ENCODE measurements at places on chromosomes 6 and 20.

GRCh38 chr6:101429845-101430244 is 36.3 kb downstream of the GRIK2 start:
- H3K4me1 ChIP-seq, result peaks cover 2% of the 10 kb centered on the region
- H3K4me3 ChIP-seq, result no peak overlapping the region
- peaks cover 5% of the 10 kb centered on the region for H3K36me3 ChIP-seq
- DNase-seq, result no peak
- H3K27ac ChIP-seq, result no peak overlapping the region

DNA sequence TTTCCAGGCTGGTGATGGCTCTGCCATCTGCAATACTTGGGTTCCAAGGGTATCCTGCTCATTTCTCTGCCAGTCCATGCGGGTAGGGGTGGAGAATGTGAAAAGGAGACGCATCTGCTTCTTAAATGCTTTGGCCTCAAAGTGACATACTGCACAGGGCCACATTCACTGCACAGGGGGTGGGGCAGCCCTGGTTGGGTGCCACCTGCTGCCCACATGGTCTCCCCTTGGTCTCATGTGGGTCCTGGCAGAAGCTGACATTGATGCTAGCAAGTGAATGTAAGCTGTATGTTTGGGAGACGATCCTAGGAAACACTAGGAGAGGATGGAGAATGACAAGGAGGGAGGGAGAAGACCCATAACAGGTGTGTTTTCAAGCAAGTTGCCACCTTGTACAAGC is 140.9 kb downstream of the EDN3 start:
- DNase-seq, result no peak
- H3K4me3 ChIP-seq, result no peak overlapping the region
- peaks cover 1% of the 10 kb centered on the region for H3K4me1 ChIP-seq
- no peak overlapping the region for H3K27ac ChIP-seq
- no peaks in the 10 kb centered on the region for H3K36me3 ChIP-seq
- peaks cover 37% of the 10 kb centered on the region for H3K27me3 ChIP-seq

- no peak within 1 kb of the TSS for H3K27ac ChIP-seq
- H3K36me3 ChIP-seq, result no peaks in the 10 kb centered on the region
- DNase-seq, result no peak
- H3K27me3 ChIP-seq, result no peaks in the 10 kb centered on the region
These were observed at the start of gene IPCEF1 for GRCh38 chr6:154356690-154357089. IPCEF1 (minus strand) TSS chr6:154356803; CDS start chr6:154265947, 90,856 bp downstream.

GRCh38 chr6:148323344-148323743 is 19.3 kb upstream of the SASH1 start:
- no peak overlapping the region for H3K4me3 ChIP-seq
- H3K36me3 ChIP-seq, result no peaks in the 10 kb centered on the region
- H3K27ac ChIP-seq, result no peak overlapping the region
- H3K4me1 ChIP-seq, result peaks cover 31% of the 10 kb centered on the region
- H3K27me3 ChIP-seq, result no peaks in the 10 kb centered on the region
- DNase-seq, result no peak

DNA sequence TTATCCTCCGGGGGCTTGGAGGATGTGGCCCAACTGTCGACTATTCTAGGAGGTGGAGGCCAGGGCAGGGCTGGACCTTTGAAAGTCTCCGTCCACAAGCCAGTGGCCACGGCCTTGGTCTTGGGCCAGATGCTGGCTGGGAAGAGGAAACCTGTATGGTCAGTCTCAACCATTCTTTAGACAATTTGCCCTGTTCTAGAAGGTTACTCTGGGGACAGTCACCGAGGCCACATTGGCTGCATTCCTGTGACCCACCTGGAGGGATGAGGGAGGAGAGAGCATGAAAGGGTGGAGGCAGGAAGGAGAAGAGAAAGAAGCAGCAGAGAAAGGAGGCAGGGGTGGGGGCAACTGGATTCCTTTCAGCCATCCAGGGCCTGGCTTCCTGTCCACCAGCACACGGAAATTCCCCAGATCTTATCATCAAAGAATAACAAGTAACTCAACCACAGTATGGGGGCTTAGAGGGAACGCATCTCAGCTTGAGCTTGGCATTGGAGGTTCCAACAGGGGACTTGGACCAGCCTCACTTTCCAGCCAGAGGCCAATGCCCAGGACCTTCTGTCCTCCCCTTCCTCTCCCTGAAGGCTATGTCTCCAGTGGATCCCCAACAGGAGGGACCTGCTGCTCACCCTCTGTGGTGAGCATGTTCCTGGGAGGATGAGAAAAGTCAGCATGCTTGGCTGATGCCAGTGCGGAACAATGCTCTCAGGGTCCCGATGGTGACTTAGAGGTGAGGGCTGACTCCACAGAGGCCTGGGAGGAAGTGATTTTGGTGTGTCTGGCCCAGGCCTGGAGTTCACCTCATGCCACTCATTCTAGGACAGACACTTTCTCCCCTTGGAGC is 30.4 kb downstream of the TGM2 start:
- no peaks in the 10 kb centered on the region for H3K36me3 ChIP-seq
- H3K27ac ChIP-seq, result no peak overlapping the region
- no peaks in the 10 kb centered on the region for H3K27me3 ChIP-seq
- H3K4me3 ChIP-seq, result no peak overlapping the region

DNA sequence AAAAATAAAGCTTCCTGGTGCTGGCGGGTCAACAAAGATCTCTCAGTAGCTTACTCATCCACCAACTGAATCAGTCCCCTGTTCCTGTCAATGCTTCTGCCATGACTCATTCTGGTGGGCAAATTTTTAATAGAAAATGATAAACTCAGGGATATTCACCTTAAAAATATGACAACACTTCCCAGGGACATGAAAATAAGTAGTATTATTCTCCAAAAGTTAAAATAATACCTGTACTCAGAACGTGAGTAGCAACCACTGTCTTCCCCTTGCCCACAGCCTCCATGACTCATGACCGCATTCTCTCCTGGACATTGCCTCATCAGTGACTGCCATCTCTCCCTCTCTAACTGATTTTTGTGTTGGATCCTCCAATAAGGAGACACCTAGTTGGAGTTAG is 552.3 kb downstream of the KIF16B start:
- no peaks in the 10 kb centered on the region for H3K27me3 ChIP-seq
- no peak overlapping the region for H3K4me3 ChIP-seq
- DNase-seq, result no peak
- H3K36me3 ChIP-seq, result no peaks in the 10 kb centered on the region
- H3K27ac ChIP-seq, result no peak overlapping the region

- no peak for DNase-seq
- no peak overlapping the region for H3K4me3 ChIP-seq
- H3K27me3 ChIP-seq, result no peaks in the 10 kb centered on the region
- H3K27ac ChIP-seq, result no peak overlapping the region
- H3K4me1 ChIP-seq, result no peaks in the 10 kb centered on the region
These were observed 134.0 kb downstream of the WDR27 start for GRCh38 chr6:169567819-169568218.

GRCh38 chr20:33740189-33740588 is 8.4 kb downstream of the ZNF341 start:
- peaks cover 8% of the 10 kb centered on the region for H3K4me1 ChIP-seq
- no peak for DNase-seq
- H3K27ac ChIP-seq, result no peak overlapping the region
- peaks cover 24% of the 10 kb centered on the region for H3K36me3 ChIP-seq

GRCh38 chr6:167552961-167553735 is 228.3 kb downstream of the TTLL2 start:
- no peaks in the 10 kb centered on the region for H3K27me3 ChIP-seq
- no peak overlapping the region for H3K27ac ChIP-seq
- no peak overlapping the region for H3K4me3 ChIP-seq
- H3K36me3 ChIP-seq, result no peaks in the 10 kb centered on the region
- H3K4me1 ChIP-seq, result peaks cover 7% of the 10 kb centered on the region

DNA sequence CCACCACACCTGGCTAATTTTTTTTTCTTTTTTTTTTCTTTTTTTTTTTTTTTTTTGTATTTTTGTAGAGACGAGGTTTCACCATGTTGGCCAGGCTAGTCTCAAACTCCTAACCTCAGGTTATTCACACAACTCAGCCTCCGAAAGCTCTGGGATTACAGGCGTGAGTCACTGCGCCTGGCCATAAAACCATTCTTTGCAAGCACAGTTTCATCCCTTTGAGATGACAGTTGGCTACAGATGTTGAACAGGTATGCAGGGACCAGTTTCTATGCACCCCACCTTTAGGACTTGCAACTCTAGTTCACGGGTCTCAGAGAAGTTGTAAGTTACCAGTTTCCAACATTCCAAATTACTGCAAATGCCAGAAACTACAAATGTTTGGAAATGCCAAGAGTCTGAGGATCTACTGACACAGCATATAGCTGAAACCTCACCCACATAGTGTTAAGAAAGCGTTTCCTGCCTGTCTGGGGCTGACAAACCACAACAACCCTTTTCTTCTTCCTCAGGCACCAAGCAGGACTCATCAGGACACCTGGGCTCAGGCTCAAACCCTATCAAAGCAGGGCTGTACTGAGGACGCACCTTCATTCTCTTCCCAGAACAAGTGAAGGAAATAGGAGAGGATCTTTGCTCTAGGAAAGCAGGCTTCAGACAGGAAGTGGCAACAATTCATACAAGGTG is 22.9 kb downstream of the ARHGAP18 start:
- no peak overlapping the region for H3K4me3 ChIP-seq
- DNase-seq, result no peak
- H3K27me3 ChIP-seq, result no peaks in the 10 kb centered on the region
- H3K4me1 ChIP-seq, result peaks cover 12% of the 10 kb centered on the region

GRCh38 chr6:19731282-19731681 is 105.9 kb upstream of the ID4 start:
- no peaks in the 10 kb centered on the region for H3K27me3 ChIP-seq
- H3K4me3 ChIP-seq, result no peak overlapping the region
- no peak for DNase-seq
- no peak overlapping the region for H3K27ac ChIP-seq

DNA sequence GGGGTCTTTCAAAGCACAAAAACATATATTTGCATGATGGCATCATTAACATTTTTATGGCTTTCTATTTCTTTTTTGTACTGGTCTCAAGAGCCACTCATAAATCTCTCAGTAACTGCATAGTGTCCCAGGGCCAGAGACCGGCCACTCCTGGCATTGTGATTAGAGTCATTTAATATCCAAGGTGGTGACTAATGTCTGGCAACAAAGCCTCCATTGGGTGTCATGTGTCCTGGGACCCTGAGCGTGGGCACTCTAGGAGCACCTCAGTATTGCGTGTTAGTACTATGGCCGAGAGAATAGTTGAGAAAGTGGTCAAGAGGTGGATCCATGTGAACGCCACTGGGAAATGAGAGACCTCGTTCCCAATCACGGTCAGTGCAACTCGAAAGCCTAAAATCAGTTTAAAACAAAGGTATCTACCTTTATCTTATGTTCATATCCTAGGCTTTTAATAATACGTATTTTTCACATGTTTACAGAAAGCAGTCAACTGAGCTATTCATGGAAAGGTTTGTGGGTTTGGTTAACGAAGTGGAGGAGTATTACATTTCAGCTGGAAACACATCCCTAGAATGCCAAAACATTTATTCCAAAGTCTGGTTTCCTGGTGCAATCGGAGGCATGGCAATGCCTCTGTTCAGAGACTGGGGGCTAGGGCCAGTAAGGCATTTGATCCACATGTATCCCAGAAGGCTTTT is 2.7 kb upstream of the ESR1 start:
- peaks cover 94% of the 10 kb centered on the region for H3K27me3 ChIP-seq
- H3K4me3 ChIP-seq, result no peak overlapping the region
- H3K36me3 ChIP-seq, result no peaks in the 10 kb centered on the region
- H3K4me1 ChIP-seq, result peaks cover 12% of the 10 kb centered on the region
- no peak overlapping the region for H3K27ac ChIP-seq
- no peak for DNase-seq

- peaks cover 32% of the 10 kb centered on the region for H3K4me1 ChIP-seq
- H3K4me3 ChIP-seq, result peak within 1 kb of the TSS; percentile 93
- H3K27me3 ChIP-seq, result no peaks in the 10 kb centered on the region
- peaks cover 2% of the 10 kb centered on the region for H3K36me3 ChIP-seq
These were observed at the start of gene GNL1 for GRCh38 chr6:30556066-30556905. GNL1 (minus strand) TSS chr6:30556489; CDS start chr6:30556203, 286 bp downstream.

- peaks cover 2% of the 10 kb centered on the region for H3K36me3 ChIP-seq
- H3K27ac ChIP-seq, result peak overlapping the region; percentile 45
- H3K27me3 ChIP-seq, result no peaks in the 10 kb centered on the region
- DNase-seq, result no peak
- H3K4me3 ChIP-seq, result no peak overlapping the region
- H3K4me1 ChIP-seq, result no peaks in the 10 kb centered on the region
These were observed 22.1 kb downstream of the L3MBTL1 start for GRCh38 chr20:43529457-43530153.

GRCh38 chr6:167475947-167476346 is 151.1 kb downstream of the TTLL2 start:
- no peaks in the 10 kb centered on the region for H3K36me3 ChIP-seq
- peaks cover 29% of the 10 kb centered on the region for H3K4me1 ChIP-seq
- H3K27me3 ChIP-seq, result peaks cover 3% of the 10 kb centered on the region
- H3K4me3 ChIP-seq, result no peak overlapping the region
- H3K27ac ChIP-seq, result peak overlapping the region; percentile 7
- no peak for DNase-seq

- H3K4me1 ChIP-seq, result peaks cover 3% of the 10 kb centered on the region
- no peak overlapping the region for H3K4me3 ChIP-seq
- no peaks in the 10 kb centered on the region for H3K36me3 ChIP-seq
- H3K27ac ChIP-seq, result no peak overlapping the region
- no peak for DNase-seq
These were observed 40.6 kb downstream of the MLIP start for GRCh38 chr6:54151861-54152260.

GRCh38 chr6:2375443-2375842 is 130.0 kb upstream of the GMDS start:
- H3K4me1 ChIP-seq, result no peaks in the 10 kb centered on the region
- no peak for DNase-seq
- no peaks in the 10 kb centered on the region for H3K27me3 ChIP-seq
- H3K27ac ChIP-seq, result no peak overlapping the region
- no peak overlapping the region for H3K4me3 ChIP-seq

DNA sequence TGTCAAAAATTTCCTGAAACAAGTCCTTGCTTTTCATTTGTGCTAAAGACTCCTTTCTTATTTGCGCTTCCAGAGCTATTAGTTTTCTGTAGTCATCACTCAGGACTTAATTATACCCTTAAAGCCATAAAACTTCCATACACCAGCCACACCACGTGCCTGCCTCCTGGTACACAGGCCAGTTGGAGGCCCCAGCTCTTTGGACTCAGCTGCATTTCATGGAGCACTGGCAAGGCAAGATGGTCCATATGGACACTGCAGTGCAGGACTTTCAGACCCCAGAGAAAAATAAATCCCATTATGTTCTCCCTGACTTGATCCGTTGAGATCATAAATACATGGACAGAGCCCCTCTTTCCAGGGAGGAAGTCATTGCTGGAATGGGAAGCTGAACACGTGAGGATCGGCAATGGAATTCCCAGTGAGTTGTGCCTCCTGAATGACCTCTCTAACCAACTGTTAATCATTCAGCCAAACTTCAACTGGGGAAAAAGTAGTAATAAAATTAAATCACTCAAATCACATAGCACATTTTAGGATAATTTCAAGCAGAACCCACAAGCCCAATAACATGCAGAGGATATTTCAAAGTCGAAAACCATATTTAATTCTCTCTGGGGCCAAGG is 173.1 kb downstream of the HACE1 start:
- no peak for DNase-seq
- H3K36me3 ChIP-seq, result no peaks in the 10 kb centered on the region
- no peak overlapping the region for H3K27ac ChIP-seq
- H3K4me1 ChIP-seq, result peaks cover 22% of the 10 kb centered on the region
- no peak overlapping the region for H3K4me3 ChIP-seq
- no peaks in the 10 kb centered on the region for H3K27me3 ChIP-seq

GRCh38 chr6:108621117-108621516 is 60.4 kb downstream of the FOXO3 start:
- H3K4me3 ChIP-seq, result no peak overlapping the region
- H3K36me3 ChIP-seq, result peaks cover 2% of the 10 kb centered on the region
- no peak overlapping the region for H3K27ac ChIP-seq
- DNase-seq, result no peak
- no peaks in the 10 kb centered on the region for H3K27me3 ChIP-seq

All from neural crest cell (in vitro differentiated cells).